Renal cortex interstitium (tissue), 15 donors: ENCODE measurements at places on chromosomes 5 and 9. TPM values are rescaled to one million over a fixed set of nuclear protein-coding genes. Genes with fewer than 3 reads are reported as not detected.

DNA sequence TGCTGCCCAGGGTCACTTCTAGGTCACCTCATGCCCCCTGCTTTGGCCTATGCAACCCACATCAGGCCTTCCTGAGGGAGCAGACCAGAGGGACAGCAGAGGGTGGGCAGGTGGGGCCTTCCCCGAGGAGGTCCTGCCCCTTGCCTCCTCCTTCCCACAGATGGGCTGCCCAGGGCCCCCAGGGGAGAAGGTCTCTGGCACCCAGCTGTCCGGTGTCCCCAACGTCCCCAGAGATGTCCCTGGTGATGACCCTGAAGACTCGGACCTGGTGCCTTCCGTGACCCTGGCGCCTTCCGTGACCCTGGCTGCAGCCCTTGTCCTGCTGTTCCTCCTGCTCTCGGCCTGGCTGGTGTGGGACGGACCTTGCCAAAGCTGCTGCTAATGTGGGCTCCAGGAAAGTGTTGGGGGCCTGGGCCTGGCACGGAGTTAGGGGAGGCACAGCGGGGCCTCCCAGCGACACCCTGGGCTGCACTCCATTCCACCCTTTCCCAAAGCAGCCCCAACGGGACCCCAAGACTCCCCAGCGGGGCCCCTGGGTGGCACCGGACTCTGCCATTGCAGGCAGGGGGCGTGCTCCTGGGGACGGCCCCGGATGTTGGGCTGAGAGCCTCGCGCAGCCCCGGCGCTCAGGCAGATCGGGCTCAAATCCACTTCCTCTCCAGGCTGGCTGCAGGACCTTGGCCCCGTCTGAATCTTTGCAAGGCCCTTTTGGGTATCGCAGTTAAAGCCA, 6.8 kb upstream of the SLC2A6 start:
- no peak for DNase-seq

GRCh38 chr9:84111726-84112125, 131.1 kb downstream of the RMI1 start:
- no peak for DNase-seq

GRCh38 chr5:118616281-118616680, 372.1 kb downstream of the DTWD2 start:
- DNase-seq, result no peak

DNA sequence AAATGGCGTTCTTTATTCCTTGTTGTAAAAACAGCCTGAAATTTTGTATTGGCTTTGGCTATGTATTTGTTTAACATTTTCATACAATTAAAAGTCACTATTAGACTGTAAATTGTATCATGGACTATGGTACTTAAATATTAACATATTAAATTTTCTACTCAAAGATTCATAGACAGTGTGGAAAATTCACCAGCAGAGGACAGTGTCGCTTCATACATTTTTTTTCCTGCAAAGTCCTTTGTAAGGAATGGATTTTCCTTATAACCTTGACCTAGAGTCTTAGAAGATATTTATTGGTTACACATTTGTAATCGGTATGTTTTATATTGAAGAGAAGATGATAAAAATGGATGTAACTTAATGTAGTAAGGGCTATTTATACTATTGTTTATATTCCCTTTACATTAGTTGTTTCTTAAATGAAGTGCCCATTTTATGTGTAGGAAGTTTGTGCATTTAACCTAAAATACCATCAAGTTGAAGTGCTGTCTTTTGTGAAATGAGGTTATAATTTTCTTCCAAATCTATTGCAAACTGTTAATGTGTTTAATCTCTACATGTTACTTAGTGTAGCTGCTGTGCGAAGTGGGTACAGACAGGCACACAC, 150.1 kb downstream of the KDM4C start:
- no peak for DNase-seq

GRCh38 chr5:179273073-179273435, 72.2 kb downstream of the ADAMTS2 start:
- no peak for DNase-seq

- DNase-seq, result no peak
Measured at GRCh38 chr9:31275419-31275818, 1109.0 kb upstream of the ACO1 start.

GRCh38 chr5:131129306-131129705, 35.8 kb downstream of the HINT1 start:
- no peak for DNase-seq

- DNase-seq, result no peak
Measured at GRCh38 chr5:143186623-143187022, 216.9 kb downstream of the NR3C1 start.

GRCh38 chr5:135069016-135069770, 35.2 kb upstream of the PITX1 start:
- no peak for DNase-seq

The SLC6A19 gene
- 51.8 TPM for polyA plus RNA-seq

The ADAMTS6 gene
- 2.1 TPM for polyA plus RNA-seq

The ADGRD2 gene
- polyA plus RNA-seq, result 0.17 TPM

The IL13 gene
- not detected for polyA plus RNA-seq

The PIP5KL1 gene
- polyA plus RNA-seq, result 1.7 TPM

The TNFSF8 gene
- polyA plus RNA-seq, result 0.46 TPM

The ANXA2R gene
- polyA plus RNA-seq, result 1.4 TPM
